SK-N-SH (cell line): ENCODE measurements at places on chromosomes 6 and 20.

DNA sequence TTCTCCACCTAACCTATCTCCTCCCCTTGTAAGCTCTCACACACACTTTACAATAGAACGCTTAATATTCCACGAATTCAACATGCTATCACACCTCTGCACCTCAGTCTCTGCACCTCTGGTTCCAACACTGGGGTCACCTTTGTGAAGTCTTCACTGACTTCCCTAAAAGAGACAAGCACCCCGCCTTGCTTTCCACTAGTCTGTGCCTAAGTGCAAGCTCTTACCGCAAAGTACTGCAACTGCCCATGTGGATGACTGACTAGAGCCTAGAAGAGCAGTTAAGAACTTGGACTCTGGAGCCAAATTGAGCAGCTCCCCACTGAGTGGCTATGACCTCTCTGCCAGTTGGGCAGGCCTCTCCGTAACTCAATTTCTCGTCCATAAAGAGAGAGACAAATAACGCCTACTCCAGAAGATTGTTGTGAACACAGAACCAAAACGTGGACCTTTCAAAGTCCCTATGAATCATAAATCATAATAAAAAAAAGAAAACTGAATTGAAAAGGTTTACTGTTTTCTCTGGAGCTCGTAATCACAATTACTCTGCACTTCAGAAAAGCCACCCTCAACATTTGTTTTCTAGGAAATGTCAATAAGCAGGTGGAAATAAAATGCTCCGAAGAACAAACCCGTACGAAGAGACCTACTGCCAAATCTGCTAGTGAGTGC is 1.2 kb downstream of the IFNGR1 start:
- no peak for DNase-seq

DNA sequence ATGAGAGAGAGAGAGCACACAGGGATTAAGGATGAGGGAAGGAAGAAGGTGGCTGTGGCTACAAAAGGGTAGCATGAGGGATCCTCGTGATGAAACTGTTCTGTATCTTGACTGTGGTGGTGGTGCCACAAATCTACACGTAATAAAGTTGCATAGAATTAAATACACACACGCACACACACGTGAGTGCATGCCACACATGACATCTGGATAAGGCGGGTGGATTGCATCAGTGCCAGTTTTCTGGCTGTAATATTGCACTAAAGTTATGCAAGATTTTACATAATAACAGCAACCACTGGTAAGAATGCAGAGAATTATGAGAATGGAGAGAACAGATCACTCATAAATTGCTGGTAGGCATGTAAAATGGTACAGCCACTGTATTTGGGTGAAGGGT is 16.9 kb upstream of the STK35 start:
- DNase-seq, result no peak

GRCh38 chr6:14055541-14055940 is 62.0 kb upstream of the CD83 start:
- DNase-seq, result no peak

DNA sequence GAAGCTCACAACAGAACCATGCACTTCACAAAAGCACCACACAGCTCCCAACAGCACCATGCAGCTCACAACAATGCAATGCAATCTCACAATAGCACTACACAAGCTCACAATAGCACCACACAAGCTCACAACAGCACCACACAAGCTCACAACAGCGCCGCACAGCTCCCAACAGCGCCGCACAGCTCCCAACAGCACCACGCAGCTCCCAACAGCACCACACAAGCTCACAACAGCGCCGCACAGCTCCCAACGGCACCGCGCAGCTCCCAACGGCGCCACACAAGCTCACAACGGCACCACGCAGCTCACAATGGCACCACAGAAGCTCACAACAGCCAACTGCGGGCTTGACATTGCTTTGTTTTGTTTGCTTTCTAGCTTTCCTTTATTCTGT is 198.1 kb downstream of the DLL1 start:
- DNase-seq, result no peak

DNA sequence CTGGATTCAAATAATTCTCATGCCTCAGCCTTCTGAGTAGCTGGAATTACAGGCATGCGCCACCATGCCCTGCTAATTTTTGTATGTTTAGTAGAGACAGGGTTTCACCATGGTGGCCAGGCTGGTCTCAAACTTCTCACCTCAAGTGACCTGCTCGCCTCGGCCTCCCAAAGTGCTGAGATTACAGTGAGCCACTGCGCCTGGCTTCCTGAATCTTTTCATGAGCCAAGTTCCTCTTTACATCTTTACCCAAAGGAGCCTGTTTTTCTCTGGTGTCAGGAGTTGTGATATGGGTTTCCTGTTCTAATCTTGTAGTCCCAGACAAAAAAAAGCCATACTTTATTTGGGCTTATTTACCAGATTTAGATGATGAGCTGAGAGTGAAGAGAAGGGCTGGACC is 34.4 kb downstream of the PCNA start:
- no peak for DNase-seq

GRCh38 chr6:165321555-165322145 is 12.2 kb upstream of the C6orf118 start:
- DNase-seq, result no peak

GRCh38 chr6:39610221-39610620 is 115.0 kb downstream of the KIF6 start:
- no peak for DNase-seq

DNA sequence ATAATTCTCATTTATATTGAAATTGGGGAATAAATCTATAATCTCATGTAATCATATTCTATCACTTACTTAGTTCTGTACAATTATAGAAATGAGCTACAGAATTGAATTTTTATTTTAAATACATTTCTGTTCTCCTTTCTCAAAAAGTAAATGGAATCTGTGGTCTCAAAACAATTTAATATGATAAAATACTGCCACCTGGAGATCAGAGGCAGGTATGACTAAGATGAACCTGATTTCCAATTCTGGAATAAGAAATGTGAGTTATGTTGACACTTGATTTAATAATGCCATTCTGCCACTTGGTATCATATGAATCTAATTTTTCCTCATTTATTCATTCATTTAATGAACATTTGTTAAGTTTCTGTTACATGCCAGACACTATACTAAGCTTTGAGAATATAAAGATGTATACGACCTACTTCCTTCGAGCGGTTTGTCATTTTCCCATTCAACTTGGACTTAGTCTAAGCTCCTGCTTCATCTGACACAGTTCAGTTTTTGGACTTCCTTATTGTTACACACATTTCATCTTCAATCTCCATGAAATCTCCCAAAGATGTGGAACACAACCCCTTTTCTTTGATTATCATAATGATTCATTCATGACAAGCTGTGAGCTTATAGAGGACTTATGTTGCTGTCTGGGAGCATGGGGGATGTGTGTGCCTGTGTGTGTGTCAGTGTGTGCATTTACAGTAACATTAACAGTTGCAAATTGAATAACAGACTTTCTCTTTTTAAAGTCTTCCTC is 7.5 kb upstream of the CCDC28A start:
- DNase-seq, result peak; percentile 22

DNA sequence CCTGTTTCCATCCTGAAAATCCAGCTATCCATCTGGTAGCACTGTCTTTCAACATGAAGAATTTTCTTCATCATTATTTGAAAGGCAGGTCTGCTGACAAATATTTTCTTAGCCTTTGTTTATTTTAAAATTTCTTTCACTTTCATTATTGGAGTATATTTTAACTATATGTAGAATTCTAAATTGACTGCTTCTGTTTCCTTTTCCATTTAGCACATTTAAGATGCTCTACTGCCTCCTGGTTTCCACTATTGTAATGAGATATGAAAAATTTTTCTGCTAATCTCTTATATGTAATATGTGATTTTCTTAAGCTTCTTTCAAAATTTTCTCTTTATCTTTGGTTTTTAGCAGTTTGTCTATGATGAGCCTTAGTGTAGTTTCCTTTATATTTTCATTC is 97.3 kb downstream of the TBC1D32 start:
- no peak for DNase-seq

GRCh38 chr6:130693944-130694343 is 133.3 kb upstream of the SMLR1 start:
- no peak for DNase-seq

DNA sequence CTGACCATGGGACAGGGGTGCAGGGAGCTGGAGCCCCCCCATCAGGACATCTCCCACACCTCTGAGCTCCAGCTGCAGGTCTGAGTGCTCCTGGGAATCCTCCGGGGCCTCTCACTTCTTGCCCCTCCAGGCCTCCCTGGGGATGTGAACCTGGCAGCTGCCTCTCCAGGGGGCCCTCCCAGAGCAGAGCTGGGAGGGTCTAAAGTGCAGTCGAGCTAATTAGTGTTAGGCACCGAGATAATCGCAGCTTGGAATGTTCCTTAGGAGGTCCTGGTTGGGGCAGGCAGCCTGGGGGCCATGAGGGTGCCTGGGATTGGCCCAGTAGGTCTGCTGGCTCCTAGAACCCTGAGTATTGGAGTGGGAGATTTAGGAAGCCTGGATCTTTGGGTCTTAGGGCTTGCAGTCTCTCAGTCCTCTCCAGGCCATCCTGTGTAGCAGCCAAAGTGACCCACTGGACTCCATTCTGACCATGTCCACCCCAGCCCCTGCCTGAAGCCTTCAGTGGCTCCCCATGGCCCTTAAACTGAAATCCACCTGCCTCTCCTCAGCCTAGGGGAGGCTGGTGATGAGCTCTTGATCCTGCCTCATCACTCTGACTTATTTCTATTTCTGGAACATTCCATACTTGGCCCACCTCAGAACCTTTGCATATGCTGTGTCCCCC is 26.0 kb downstream of the CEBPB start:
- no peak for DNase-seq

- no peak for DNase-seq
Measured at GRCh38 chr6:161853657-161854056, 579.8 kb upstream of the AGPAT4 start.

DNA sequence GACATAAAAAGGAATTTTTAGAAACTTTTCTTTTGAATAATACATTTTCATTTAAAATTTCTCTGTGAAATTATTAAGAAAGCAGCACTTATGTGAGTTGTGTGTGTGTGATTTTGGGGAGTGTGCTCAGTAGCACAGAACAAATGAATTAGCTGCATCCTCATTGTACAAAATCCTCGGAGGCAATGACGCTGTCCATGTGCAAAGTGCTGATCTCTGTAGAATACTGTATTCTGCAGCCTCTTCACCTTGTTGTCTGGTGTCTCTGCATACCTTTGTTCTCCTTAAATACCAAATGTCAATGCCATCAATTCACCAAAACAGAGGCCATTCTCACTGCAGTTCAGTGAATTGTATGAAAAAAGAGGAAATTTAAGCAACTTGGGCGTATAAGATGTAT is 838.4 kb downstream of the QKI start:
- DNase-seq, result no peak

GRCh38 chr20:19897891-19898290 is 119.3 kb upstream of the NAA20 start:
- no peak for DNase-seq

- DNase-seq, result peak; percentile 77
Measured at GRCh38 chr20:53578492-53579222, 15.0 kb downstream of the ZNF217 start.

DNA sequence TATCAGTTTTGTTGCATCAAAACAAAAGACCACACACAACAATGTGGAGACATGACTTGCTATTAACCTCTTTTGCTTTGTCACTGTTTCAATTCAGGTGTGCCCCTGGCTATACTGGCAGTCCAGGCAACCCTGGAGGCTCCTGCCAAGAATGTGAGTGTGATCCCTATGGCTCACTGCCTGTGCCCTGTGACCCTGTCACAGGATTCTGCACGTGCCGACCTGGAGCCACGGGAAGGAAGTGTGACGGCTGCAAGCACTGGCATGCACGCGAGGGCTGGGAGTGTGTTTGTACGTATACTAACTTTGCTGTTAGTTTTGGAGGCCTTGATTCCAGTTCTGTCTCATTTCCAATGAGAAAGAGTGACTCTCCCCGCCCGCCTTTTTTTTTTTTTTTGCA is 356.9 kb downstream of the ARHGAP18 start:
- DNase-seq, result no peak

DNA sequence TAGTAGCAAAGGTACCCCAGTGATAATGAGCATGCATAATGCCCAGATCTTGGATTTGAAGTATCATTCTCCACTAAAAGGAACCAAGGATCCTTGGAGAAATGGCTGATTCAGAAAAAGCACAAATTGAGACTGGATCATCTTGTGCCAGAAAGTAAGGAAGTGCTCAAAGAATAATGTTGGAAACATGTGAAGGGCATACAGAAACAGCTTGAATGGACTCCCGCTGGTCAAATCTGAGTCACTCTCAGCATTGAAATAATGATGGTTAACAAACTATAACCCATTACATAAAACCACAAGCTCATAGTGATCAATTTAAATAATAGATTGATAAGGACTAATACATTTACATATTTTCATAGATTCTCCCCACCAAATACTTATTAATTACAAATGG is 3.6 kb upstream of the OSTM1 start:
- no peak for DNase-seq

GRCh38 chr6:143179901-143180612 is 119.4 kb downstream of the AIG1 start:
- DNase-seq, result no peak

DNA sequence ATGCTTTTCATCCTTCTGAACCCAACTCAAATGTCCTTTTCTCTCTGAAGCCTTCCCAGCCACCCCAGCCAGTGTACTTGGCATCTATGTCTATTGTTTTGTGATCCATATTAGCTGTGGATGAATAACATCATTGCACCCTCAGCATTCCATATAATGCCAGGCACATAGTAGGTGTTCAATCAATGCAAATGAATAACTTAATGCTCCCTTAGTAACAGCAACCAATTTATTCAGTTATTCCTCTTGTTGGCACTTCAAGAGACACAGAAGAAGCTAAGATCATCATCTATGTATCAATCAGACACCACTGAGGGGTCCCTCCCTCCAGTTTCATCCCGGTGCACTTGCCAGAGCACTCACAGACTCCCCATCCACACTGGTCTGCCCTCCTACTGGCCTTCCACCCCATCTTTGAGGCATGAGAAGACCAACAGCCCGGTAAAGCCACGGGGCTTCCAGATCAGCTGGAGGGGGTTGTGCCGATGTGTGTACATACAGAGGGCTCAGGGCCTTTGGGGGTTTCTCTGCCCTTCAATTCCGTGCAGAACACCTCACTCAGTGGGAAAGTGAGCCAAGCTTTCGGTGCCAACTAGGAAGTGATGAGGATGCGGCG is 2.4 kb upstream of the TAF8 start:
- peak; percentile 53 for DNase-seq

DNA sequence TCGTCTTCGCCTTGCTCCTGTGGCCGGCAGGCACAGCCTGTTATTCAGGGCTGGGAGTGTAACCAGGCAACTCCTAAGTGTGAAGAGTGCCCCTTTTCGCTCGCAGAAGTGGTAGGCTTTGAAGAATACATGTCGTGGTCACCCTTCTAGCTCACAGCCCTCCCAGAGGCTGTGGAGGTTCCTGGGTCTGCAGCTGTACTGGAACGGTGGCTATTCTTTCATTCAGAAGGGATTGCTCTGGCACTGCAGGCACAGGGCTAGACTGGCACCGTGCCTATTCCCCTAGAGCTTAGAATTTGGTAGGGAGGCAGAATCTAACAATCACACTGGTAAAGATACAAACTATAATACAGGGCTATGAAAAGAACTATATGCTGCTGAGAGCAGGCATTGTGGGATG is 1.1 kb upstream of the SRSF12 start:
- peak; percentile 26 for DNase-seq

GRCh38 chr20:48606841-48607543 is 220.8 kb downstream of the PREX1 start:
- DNase-seq, result no peak

GRCh38 chr6:169220068-169220964 is 33.3 kb downstream of the THBS2 start:
- DNase-seq, result peak; percentile 4

GRCh38 chr6:14707276-14707675 is 538.6 kb upstream of the JARID2 start:
- DNase-seq, result no peak
